ENCODE measurements at places on chromosomes 7 and 10. TPM values are rescaled to one million over a fixed set of nuclear protein-coding genes. Genes with fewer than 3 reads are reported as not detected.
A peak's percentile ranks its signal among the peaks of the same experiment; 100 is the strongest.

- DNase-seq: no peak
Measured at GRCh38 chr7:33725111-33726025, 180.0 kb upstream of the BMPER start.

- DNase-seq: no peak
Measured at GRCh38 chr10:64038107-64038506, 516.9 kb downstream of the REEP3 start.

DNA sequence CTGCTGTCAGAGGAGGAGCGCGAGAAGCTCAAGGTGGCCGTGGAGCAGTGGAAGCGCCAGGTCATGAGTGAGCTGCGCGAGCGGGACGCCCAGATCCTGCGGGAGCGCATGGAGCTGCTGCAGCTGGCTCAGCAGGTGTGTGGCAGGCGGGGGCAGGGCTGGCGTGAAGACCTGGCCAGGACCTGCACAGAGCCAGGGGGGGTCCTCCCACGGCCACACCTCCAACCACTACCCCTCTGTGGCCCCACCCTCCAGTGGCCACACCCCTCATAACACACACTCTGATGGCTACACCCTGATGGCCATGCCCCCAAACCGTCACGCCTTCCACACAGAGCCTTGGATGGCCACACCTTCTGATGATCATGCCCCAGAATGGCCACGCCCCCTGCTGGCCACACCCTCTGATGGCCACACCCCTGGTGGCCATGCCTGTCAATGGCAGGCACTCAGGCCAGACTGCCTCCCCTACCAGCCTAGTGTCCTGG lies 23.4 kb upstream of the DPYSL4 start:
- peak; percentile 47 for DNase-seq

GRCh38 chr7:128883622-128884448 lies 21.2 kb downstream of the ATP6V1F start:
- peak; percentile 30 for DNase-seq

- peak; percentile 84 for DNase-seq
Measured at GRCh38 chr7:151844071-151844824, 32.7 kb downstream of the PRKAG2 start.

GRIFIN gene
- not detected for total RNA-seq

Measured in A172 (cell line).